Nasal cavity respiratory epithelium epithelial cell of viscerocranial mucosa (primary cell): ENCODE measurements at places on chromosomes 1 and 21. TPM values are rescaled to one million over a fixed set of nuclear protein-coding genes. Genes with fewer than 3 reads are reported as not detected.

Gene CTSS
- 2.1 and 12.4 TPM in 2 replicates for total RNA-seq

Gene KCNN3
- not detected in 2 replicates for total RNA-seq

Gene ALX3
- total RNA-seq = not detected in 2 replicates

Gene OPTC
- total RNA-seq = not detected in 2 replicates

Gene CYB5RL
- 3.8 and 4.1 TPM in 2 replicates for total RNA-seq

Gene LRRC47
- 43.4 and 46.7 TPM in 2 replicates for total RNA-seq

Gene BRDT
- total RNA-seq = not detected in 2 replicates

Gene S100A8
- 238 and 331 TPM in 2 replicates for total RNA-seq

Gene SEC16B
- total RNA-seq = 0.34 and 1.4 TPM in 2 replicates

Gene RNF207
- 4.1 and 23.6 TPM in 2 replicates for total RNA-seq

Gene OR2L3
- not detected in 2 replicates for total RNA-seq

Gene OR2L5
- total RNA-seq = not detected in 2 replicates

Gene CCDC190
- not detected in 2 replicates for total RNA-seq

Gene CYP4A11
- not detected in 2 replicates for total RNA-seq

Gene TLR5
- total RNA-seq = 0.34 and 7.9 TPM in 2 replicates

Gene FCRLA
- total RNA-seq = under 0.01 and 0.28 TPM in 2 replicates

Gene TNFRSF25
- total RNA-seq = 11.3 and 20.5 TPM in 2 replicates

Gene ZFP69
- 2.4 and 4.6 TPM in 2 replicates for total RNA-seq

Gene ARMH1
- 0.34 and 0.57 TPM in 2 replicates for total RNA-seq

Gene HSPB7
- total RNA-seq = not detected in 2 replicates

Gene FAM151A
- not detected in 2 replicates for total RNA-seq

Gene SPRR1A
- 3.1 and 9.5 TPM in 2 replicates for total RNA-seq

Gene SPATA45
- total RNA-seq = not detected in 2 replicates

Gene CNIH4
- total RNA-seq = 110 and 128 TPM in 2 replicates

Gene RPS6KA1
- 52.6 and 73.6 TPM in 2 replicates for total RNA-seq

Gene LCA5L
- total RNA-seq = 1.4 and 2.4 TPM in 2 replicates

Gene FLG2
- under 0.01 TPM in 1 of 2 replicates, not detected in the other for total RNA-seq

Gene HHAT
- total RNA-seq = 2.4 and 6.3 TPM in 2 replicates

Gene SLC9C2
- under 0.01 TPM in 1 of 2 replicates, not detected in the other for total RNA-seq

Gene NPR1
- total RNA-seq = under 0.01 TPM in 1 of 2 replicates, not detected in the other

Gene TMEM69
- 14.1 and 14.4 TPM in 2 replicates for total RNA-seq

Gene S100A2
- total RNA-seq = 666 and 777 TPM in 2 replicates

Gene SPRR2G
- 2.1 TPM in 1 of 2 replicates, not detected in the other for total RNA-seq

Gene CLCNKA
- not detected in 2 replicates for total RNA-seq

Gene MNDA
- not detected in 2 replicates for total RNA-seq

Gene CD52
- not detected in 2 replicates for total RNA-seq

Gene LCE1E
- not detected in 2 replicates for total RNA-seq

Gene OR2G6
- not detected in 2 replicates for total RNA-seq

Gene HSPA6
- 1.0 and 1.2 TPM in 2 replicates for total RNA-seq
